ENCODE measurements at places on chromosomes 1 and 21. TPM values are rescaled to one million over a fixed set of nuclear protein-coding genes. Genes with fewer than 3 reads are reported as not detected.

DNA sequence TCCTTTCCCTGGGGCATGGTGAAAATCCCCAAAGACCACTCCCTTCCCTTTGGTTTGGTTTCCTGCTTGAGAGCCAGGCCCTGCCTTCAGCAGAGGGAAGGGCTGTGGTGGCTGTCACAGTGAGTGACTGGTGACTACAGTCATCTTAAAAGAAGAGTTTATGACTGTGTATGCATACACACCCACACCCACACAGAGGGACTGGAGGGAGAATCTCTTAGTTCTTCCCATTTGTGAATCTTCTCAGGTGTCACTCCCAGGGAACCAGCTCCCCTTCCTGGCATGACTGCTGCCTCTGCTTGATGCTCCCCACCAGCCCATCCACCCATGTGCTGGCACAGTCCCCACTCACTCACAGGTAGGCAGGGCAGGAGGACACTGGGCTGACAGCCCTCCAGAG lies 3.9 kb upstream of the KCNA2 start:
- H3K4me3 ChIP-seq = no peak overlapping the region
- H3K27me3 ChIP-seq = peaks cover 21% of the 10 kb centered on the region
- peaks cover 16% of the 10 kb centered on the region for H3K4me1 ChIP-seq
- H3K27ac ChIP-seq = peak overlapping the region; percentile 78

DNA sequence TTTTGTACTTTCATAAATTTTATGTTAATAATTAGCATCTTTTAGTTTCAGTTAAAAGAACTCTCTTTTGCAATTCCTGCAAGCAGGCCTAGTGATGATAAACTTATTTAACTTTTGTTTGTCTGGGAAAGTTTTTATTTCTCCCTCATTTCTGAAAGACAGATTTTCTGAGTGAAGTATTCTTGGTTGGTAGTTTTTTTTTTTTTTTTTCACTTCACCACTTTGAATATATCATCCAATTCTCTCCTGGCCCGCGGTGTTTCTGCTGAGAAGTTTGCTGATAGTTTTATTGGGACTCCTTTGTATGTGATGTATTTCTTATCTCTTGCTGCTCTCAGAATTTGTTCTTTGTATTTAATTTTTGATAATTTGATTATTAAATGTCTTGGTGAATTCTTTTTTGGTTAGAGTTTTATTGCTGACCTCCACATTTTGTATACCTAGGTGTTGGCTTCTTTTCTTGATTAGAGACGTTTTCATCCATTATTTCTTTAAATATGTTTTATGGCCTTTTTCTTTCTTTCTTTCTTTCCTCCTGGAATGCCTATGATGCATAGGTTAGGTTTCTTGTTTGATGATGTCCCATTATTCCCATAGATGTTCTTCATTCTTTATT lies 45.9 kb downstream of the BRINP2 start:
- H3K36me3 ChIP-seq = peaks cover 8% of the 10 kb centered on the region
- H3K27me3 ChIP-seq = no peaks in the 10 kb centered on the region
- H3K27ac ChIP-seq = no peak overlapping the region
- no peaks in the 10 kb centered on the region for H3K4me1 ChIP-seq

OR2L5 gene
- total RNA-seq = 0.22 TPM

DNA sequence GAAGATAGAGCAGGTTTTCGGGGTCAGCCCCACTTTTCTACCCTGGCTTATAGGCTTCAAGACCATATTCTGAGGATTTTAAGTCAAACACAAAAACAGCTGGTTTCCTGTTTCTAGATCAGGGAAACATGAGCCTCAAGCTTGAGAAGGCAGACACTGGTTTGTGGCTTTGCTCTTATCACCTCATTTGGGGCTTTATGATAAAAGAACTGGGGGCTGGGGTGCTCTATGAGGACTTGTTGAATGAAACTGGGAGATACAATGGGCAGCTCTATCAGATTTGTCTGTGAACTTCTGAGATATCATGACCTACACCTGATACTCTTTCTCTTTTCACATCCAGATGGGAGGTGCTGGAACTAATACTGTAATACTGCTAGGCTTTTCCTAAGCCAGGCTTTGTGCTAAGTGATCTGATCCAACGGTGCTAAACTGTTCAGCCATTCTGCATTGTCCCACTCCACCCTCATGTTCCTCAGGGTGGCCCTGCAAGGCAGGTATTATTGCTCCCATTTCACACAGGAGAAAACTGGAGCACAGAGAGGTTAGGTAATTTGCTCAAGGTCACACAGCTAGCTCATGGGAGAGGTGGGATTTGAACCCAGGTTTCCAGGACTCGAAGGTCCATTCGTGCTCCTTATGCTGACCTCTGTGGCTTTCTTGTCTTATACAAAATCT lies 6.6 kb downstream of the AJAP1 start:
- H3K4me1 ChIP-seq = peaks cover 2% of the 10 kb centered on the region
- no peak for DNase-seq
- H3K27ac ChIP-seq = no peak overlapping the region
- H3K27me3 ChIP-seq = peaks cover 6% of the 10 kb centered on the region
- H3K36me3 ChIP-seq = no peaks in the 10 kb centered on the region

DNA sequence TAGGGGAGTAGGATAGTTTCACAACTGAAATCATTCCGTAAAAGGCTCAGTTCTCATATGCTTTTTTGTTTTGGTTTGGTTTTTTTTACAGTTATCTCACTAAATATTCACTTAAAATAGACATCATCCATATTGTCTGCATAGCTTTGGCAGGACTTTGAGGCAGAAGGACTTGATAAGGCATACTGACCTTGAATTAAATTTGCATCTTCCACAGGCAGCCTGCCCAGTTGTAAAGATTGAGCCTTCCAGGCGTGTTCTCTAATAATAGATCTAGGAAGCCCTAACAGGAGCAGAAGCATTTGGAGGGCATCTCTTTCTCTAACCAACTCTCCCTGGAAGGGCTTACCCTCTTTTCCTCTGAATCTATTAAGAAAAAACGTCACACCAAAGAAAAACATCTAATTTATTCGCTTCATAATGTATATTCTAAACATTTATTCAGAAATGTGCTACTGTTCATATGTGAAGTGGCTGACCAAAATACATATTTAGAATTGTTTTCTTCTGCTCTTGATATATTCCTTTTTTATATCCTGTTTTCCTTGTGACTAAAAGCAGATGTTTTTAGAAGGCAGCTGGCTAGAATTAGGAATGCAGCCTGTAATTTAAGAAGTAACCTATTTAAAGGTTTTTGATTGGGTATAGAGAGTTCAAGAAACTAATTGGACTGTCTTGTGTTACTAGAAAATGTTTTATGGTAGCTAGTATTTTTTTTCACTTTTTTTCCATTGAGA lies 20.2 kb downstream of the DESI2 start:
- DNase-seq = no peak
- H3K27me3 ChIP-seq = no peaks in the 10 kb centered on the region

CLDN19 gene
- not detected for total RNA-seq

DNA sequence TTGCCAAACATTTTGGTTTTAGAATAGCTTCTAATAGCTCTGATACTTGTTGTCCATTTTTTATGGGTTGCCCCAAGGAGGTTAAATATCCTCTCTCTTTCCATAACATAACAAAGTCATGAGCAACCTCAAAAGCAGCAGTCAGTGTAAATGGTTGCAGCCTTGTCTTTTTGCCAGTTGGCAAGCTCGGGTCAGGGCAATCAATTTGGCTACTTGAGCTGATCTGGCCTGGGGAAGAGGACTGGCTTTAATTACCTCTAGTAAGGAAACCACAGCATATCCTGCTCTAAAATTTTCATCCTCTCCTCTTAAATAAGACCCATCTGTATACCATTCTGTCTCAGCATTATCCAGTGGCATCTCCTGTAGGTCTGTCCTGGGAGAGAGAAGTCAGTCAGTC lies 21.2 kb upstream of the FMO4 start:
- H3K4me3 ChIP-seq = no peak overlapping the region
- DNase-seq = no peak
- no peaks in the 10 kb centered on the region for H3K4me1 ChIP-seq
- no peaks in the 10 kb centered on the region for H3K36me3 ChIP-seq
- peaks cover 3% of the 10 kb centered on the region for H3K27me3 ChIP-seq

GRCh38 chr1:47569681-47570470 lies 132.0 kb downstream of the FOXD2 start:
- DNase-seq = no peak
- no peaks in the 10 kb centered on the region for H3K36me3 ChIP-seq
- H3K27me3 ChIP-seq = peaks cover 6% of the 10 kb centered on the region
- peaks cover 24% of the 10 kb centered on the region for H3K4me1 ChIP-seq
- H3K4me3 ChIP-seq = no peak overlapping the region

DNA sequence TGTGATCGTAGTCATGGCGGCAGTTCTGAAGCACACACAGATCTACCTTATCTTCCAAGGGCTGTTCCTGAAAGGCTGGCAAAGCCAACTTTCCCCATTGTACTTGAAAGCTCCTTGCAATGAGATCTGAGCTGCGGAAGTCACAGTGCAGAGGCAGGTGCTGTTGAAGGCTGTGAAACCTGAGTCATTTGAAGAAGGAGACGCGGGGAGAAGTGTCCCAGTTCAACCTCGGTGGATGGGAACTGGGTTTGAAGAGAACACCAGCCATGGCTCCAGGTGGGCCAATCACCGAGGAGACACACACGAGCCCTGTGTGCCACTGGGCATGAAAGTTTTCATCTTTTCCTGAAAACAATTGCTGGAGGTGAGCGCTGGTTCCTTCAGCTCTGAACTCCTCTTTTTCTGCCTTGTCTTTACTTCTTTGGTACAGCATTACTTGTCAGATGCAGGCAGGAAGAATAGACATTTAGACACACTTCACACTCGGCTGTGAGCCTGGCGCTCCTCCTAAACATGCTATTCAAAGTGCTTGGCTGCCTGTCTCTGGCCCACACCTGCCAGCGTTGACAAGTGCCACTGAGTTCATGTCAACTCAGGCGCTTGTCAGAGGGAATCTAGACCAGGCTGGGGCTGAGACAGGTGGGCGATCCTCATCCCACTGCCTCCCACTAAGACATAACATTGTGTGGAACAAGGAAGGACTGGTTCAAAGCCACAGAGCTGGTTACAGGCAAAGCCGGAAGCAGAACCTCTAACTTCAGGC lies 25.7 kb upstream of the PDE9A start:
- H3K4me3 ChIP-seq = no peak overlapping the region
- DNase-seq = no peak
- H3K27me3 ChIP-seq = no peaks in the 10 kb centered on the region

DNA sequence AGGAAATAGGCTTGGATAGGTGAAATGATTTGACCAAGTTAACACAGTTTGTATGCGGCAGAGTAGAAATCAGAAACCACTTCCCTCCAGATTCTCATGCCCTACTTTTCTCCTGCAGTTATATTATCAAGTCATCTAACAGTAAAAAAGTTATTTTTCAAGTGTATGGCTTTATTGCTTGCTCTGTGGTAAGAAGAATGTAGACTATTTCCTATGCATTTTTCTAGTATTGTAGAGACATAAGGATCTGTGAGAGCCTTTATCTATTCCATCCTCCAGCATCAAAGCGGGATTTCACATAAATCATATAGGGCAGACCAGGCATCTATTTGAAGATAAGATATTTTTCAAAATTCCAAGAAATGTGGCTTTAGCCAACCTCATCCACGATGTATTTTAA lies 208.5 kb downstream of the TTLL7 start:
- no peak overlapping the region for H3K4me3 ChIP-seq
- DNase-seq = no peak
- H3K36me3 ChIP-seq = no peaks in the 10 kb centered on the region
- no peak overlapping the region for H3K27ac ChIP-seq
- H3K27me3 ChIP-seq = no peaks in the 10 kb centered on the region

CELF3 gene
- 274 TPM for total RNA-seq

CACNA1S gene
- total RNA-seq = 0.07 TPM

DNA sequence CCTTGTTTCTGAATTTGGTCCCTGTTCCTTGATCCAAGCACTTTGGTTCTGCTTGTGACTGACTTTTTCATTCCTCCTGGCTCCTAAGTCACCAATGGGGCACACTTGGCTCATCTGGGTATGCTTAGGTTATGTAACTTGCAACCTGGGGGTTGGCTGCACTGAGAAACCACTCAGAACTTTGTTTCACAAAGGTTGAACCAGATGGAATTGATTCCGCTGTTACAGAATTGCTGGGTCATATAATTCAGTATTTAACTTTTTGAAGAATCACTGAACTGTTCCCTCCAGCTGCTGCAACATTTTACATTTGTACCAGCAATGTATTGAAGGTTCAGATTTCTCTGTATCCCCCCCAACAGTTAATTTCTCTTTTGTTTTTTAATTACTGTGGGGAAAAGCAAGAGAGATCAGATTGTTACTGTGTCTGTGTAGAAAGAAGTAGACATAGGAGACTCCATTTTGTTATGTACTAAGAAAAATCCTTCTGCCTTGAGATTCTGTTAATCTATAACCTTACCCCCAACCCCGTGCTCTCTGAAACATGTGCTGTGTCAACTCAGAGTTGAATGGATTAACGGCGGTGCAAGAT lies 9.6 kb upstream of the NVL start:
- peaks cover 2% of the 10 kb centered on the region for H3K27me3 ChIP-seq

DNA sequence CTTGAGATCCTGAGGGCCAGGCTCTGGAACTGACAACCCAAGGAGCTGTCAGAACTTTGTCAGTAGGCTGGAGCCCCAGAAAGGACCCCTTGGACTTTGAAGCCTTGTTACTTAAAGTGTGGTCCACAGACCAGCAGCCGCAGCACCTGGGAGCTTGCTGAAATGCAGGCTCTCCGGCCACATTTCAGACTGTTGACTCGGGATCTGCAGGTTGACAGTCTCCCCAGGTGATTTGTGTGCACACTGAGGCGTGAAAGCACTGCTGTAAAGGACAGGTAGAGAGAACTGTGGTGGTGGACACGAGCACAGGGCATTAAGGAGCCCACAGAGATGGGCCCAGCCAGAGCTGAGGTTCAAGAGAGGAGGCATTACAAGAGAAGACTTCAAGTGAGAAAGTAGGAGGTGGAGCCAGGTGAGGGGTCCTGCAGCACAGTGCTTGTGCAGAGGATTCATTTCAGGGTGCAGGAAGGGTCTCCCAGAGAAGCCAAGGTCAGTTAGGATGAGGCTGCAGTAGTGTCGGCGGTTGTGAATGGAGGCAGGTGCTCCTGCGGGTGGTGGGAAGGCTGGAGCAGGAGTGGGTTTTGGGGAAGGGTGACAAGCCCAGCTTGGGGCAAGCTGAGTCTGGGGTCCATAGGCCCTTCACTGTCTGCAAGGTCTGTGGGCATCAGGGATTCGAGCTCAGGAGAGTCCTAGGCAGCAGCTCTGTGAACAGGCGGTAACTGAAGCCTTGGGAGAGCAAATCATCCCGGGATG lies 4.6 kb downstream of the HYI start:
- H3K27ac ChIP-seq = no peak overlapping the region
- peaks cover 19% of the 10 kb centered on the region for H3K36me3 ChIP-seq
- peaks cover 7% of the 10 kb centered on the region for H3K4me1 ChIP-seq
- peak overlapping the region; percentile 12 for H3K4me3 ChIP-seq
- peaks cover 18% of the 10 kb centered on the region for H3K27me3 ChIP-seq
- DNase-seq = peak; percentile 1
